ENCODE measurements at places on chromosomes 7 and 10.

DNA sequence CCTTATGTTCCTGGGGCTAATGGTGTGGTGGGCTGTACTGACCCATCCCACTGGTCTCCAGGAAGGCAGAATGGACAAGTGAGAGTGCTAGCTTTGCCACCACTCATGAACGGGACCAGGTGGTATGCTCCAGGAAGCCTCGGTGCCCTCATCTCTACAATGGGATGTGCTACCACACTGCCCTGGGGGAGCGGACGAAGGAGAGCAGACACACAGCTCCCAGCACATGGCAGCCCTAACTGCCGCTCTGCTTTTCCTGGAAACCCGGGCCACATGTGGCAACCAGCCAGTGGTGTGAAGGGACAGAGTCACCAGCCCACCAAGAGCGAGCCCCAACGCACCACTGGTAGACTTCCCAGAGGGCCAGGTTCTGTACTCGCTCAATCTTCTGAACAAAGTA lies 35.8 kb downstream of the PARP12 start:
- DNase-seq = no peak

GRCh38 chr7:156754201-156754600 lies 113.6 kb downstream of the RNF32 start:
- DNase-seq = no peak

DNA sequence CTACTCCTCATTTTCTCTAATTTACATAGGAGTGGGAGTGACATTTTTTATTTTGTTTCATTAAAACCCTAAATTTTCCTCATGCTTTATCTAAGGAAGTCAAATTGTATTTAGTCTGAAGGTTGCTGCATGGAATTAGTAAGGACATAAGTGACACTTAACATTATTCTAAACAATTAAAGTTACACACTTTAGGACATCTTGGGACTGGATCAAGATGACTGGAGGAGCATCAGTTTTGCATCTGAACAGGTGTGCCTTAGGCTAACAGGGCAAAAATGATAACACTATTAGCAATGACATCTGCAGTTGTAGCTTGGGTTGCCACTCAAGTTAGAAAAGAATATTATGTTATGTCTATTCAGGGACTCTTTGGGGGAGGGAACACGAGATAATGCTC lies 199.4 kb downstream of the HDAC9 start:
- DNase-seq = no peak

DNA sequence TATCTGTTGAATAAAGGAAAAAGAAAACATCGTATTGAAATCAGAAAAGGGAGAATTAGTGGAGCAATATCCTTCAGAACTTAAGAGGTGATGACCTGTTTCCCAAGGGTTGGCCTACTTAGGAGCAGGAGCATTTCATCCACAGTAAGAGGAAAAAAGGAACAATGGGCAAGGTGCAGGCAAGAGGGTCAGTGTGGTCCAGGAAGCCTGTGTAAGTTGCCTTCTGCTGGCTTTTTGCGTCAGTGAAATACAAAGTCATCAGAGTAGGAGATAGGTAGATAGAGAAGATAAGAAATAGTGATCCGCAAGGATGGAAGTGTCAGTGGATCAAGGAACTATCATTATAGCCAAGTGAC lies 5.4 kb upstream of the ANKRD7 start:
- no peak for DNase-seq

DNA sequence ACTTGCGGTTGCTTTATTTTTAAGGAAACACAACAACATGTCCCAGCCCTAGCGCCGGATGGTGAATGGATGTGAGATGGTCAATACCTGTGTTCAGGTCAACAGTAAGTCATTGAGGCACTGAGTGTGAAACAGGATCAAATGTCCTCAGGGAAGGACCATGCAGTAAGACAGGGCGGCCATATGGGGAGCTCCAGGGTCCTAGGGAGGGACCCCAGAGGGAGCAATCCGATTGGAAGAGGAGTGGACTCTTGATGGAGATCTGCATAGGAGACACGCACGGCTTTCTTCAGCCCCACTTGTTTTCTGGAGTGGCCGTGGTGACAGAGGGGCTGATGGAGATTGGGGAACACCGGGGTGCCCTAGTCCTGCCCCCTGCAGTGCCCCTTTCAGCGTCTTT lies 423.8 kb upstream of the MKI67 start:
- no peak for DNase-seq

Data from stimulated activated CD8-positive, alpha-beta memory T cell treated with anti-CD3 and anti-CD28 coated beads, Interleukin-7, amount 100 ng/mL, for 1 hour (primary cell).